Activated T-helper 1 cell treated with anti-CD3 and anti-CD28 coated beads, Interleukin-2, amount 50 U/mL, for 16 hours (primary cell): ENCODE measurements at places on chromosomes 2 and 18.

DNA sequence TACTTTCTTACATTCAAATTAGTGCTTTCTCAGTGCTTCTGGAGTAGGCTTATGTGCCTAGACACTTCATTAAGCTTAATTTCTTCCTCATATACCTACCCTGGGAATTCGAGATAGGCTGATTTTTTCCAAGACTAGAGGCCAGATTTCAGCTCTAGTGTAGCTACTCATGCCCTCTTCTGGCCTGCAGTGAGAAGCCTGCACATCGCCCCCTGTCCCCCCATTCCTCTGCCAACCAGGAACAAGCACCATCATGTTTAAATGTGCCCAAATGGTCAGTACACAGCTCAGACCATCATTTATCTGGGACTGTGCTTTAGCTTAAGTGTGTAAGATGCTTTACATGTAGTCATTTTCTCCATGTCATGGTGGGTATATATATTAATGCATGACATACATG, 1218.8 kb upstream of the LRRTM1 start:
- no peak for DNase-seq

- DNase-seq: no peak
Observed at GRCh38 chr2:130378898-130379214, 23.0 kb downstream of the PTPN18 start.

GRCh38 chr18:45690975-45691815, 32.8 kb upstream of the SLC14A1 start:
- peak; percentile 49 for DNase-seq

- no peak for DNase-seq
Observed at GRCh38 chr2:157696036-157696435, 67.4 kb upstream of the ACVR1C start.

DNA sequence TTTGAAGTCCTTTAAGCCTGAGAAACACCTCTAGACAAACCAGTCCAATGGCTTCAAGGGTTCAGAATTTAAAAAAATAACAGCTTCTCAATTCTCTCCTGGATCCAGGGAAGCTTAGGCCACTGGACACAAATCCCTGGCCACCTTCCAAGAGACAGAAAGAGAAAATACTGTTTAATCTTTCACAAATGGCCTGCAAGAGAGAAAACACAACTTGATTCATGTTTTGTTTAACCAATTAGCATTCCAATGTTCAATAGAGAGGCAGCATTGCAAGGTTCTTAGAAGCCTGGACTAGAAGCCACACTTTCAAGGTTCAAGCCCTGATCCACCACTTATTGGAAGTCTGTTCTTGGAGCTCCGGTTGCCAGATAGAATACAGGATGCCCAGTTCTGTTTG, 109.0 kb upstream of the PARD3B start:
- no peak for DNase-seq

GRCh38 chr18:57004366-57005121, 142.3 kb upstream of the BOD1L2 start:
- DNase-seq: no peak

DNA sequence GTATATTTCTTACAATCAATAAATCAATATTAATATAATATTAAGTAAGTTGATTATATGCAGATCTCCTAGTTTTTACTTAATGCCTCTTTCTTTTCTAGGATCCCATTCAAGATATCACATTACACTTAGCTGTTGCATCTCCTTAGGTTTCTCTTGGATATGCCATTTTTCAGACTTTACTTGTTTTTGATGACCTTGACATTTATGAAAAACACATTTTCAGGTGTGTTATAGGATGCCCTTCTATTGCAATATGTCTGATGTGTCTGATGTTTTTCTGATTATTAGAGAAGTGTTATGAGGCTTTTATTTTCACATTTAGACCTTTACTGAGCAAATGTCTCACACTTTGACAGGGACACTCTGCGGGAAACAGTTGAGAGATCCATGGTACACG, 933.6 kb upstream of the CNTNAP5 start:
- DNase-seq: no peak

GRCh38 chr18:31946305-31947046, 3.5 kb upstream of the TRAPPC8 start:
- no peak for DNase-seq

GRCh38 chr18:48219037-48219809, 190.0 kb downstream of the ZBTB7C start:
- DNase-seq: no peak

DNA sequence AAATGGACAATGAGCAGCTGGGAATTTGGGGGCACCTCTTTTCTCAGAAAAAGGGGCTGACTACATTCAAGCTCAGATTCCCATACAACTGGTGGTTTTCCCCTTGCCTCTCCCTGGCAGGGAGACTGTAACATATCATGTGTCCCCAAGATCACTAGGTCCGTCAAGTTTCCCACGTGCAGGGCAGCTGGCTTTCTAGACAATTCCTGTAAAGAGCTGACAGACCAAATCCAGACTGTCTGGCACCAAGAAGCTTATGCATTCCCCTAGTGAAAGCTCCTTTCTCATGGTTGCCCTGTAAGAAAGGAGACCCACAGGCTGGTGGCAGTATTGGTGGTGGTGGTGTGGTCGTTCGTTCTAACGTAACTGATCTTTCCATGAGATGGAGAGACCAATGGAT, 48.8 kb downstream of the THUMPD2 start:
- no peak for DNase-seq

DNA sequence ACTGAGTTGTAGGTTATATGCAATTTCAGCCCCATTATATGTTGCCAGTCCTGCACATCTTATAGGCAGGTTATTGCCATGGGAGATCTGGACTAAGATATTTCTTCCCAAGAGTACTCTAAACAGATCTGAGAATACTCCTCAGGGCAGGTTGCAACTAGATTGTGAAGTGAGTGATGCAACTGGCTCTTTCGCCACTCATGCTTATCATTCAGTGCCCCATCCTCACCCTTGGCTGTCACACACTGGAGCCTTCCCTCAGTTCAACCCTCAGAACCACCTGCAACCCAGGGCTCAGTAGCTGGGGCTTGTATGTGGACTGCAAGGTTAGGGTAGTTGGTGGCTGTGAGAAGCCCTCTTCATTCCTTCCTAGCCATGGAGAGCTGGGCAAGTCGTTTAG, 14.1 kb downstream of the MERTK start:
- no peak for DNase-seq

GRCh38 chr2:147086715-147087114, 758.1 kb upstream of the ACVR2A start:
- DNase-seq: no peak

DNA sequence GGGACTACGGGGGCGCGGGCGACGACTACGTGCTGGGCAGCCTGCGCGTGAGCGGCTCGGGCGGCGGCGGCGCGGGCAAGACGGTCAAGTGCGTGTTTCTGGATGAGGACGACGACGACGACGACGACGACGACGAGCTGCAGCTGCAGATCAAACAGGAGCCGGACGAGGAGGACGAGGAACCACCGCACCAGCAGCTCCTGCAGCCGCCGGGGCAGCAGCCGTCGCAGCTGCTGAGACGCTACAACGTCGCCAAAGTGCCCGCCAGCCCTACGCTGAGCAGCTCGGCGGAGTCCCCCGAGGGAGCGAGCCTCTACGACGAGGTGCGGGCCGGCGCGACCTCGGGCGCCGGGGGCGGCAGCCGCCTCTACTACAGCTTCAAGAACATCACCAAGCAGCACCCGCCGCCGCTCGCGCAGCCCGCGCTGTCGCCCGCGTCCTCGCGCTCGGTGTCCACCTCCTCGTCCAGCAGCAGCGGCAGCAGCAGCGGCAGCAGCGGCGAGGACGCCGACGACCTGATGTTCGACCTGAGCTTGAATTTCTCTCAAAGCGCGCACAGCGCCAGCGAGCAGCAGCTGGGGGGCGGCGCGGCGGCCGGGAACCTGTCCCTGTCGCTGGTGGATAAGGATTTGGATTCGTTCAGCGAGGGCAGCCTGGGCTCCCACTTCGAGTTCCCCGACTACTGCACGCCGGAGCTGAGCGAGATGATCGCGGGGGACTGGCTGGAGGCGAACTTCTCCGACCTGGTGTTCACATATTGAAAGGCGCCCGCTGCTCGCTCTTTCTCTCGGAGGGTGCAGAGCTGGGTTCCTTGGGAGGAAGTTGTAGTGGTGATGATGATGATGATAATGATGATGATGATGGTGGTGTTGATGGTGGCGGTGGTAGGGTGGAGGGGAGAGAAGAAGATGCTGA, 1.4 kb downstream of the SOX11 start:
- DNase-seq: no peak

GRCh38 chr2:213189001-213189899, 37.8 kb upstream of the IKZF2 start:
- no peak for DNase-seq

GRCh38 chr18:21652073-21652472, 40.0 kb downstream of the SNRPD1 start:
- DNase-seq: no peak

DNA sequence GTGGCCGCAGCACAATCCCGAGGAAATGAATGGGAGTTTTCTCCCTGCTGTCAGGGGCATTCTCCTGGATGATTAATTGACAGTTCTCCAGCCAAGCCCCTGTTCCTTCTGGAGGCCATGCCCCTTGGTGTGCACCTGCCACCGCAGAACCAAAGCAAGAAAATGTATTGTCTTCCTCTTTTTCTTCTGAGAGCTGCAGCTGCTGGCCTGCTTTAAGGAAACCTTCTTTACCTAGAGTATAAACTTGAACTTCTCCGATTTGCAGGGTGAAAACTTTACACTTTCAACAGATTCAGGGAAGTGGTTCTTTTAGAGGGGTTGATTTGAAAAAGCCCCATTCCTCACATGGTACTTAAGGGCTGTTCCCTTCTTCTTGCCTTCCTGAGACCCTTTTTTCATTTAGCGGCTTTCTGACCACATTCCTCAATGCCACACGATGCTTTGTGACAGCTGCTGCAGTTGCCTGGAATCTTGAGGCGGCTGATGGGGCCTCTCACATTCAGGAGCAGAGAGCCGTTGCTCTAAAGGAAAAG, 402.8 kb downstream of the TXNL1 start:
- no peak for DNase-seq

- no peak for DNase-seq
Observed at GRCh38 chr2:206045251-206045650, 40.7 kb downstream of the INO80D start.

DNA sequence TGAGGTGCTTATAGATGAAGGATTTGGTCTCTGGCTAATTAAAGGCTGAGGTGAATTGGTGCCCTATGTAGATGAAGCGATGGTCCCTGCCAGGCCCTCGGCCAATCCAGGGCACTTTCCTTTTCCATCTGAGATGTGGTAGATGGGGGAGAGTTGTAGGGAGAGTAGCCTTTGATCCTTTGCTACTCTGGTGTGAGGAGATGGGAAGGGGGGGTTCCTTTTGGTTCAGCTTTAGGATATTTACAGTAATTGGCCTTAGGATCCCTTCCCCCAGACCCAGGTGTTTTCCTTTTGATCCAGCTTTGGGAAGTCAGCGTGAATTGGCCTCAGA, 5.4 kb upstream of the ZC3H8 start:
- DNase-seq: no peak

DNA sequence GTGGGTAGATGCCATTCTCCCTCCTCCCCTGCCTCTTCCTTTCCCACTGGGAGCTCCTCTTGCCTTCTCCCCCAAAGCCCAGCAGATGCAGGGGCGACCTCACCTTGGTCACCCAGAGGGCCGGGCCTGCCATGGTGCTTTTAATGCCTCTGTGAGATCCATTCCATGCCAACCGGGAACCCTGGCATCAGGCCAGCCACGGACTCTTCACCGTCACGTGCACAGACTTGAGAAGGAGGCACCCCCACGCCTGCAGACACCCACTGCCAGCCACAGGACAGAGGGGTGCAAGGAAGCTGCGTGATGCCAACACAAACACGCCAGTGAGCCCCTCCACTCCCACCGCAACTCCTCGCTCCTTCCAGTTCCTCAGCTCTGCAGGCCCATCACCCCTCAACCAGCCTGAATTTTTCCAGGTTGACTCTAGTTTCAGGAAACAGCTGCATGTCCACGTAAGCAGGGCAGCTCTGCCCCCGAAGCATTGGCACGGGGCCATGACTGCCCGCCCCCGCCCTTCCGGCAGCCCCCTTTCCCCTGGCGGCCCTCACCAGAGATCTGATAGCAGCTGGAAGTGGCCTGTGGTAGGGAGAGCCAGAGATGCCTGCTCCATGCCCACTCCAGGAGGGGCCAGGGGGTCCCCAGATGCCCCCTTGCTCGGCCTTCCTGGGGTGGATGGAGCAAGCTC, 50.8 kb downstream of the DNMT3A start:
- DNase-seq: no peak

DNA sequence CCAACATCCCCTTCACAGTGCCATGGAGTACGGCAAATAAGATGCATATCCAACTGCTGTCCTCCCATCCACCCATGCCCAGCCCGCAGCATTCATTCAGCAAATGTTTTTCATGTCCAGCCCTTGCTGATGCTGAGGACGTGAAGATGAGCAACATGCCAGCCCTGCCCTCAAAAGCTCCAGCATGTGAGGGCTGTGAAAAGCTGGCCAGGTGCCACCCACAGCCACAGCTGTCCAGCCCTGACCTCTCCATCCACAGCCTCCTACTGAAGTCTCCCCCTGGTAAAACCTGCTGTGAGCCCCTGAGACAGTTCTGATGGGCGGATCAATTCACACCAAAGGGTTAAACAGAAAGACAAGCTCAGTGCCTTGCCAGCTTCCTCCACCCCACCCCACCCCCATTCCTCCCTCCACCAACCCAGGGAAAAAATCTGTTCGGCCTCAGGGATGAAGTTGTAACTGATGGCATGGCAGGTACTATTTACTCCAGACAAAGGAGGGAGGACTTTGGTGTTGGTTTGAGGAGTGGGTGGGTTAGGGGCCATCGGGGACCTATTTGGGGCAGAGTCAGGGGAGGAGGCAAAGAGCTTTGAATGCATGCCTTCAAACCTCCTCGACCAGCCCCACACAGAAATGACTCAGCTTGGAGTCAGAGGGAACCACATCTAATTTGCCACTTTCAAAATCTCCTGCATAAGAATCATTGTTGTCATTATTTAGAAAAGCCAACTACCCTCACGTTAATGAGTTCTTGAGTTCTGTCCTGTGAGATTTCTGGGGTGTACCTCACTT, 4.3 kb downstream of the ZBTB7C start:
- DNase-seq: no peak
